IPS DF 6.9 (cell line): ENCODE measurements at places on chromosomes 11 and 22.

- DNase-seq: no peak
Observed at GRCh38 chr11:94877443-94878200, 95.7 kb downstream of the CWC15 start.

DNA sequence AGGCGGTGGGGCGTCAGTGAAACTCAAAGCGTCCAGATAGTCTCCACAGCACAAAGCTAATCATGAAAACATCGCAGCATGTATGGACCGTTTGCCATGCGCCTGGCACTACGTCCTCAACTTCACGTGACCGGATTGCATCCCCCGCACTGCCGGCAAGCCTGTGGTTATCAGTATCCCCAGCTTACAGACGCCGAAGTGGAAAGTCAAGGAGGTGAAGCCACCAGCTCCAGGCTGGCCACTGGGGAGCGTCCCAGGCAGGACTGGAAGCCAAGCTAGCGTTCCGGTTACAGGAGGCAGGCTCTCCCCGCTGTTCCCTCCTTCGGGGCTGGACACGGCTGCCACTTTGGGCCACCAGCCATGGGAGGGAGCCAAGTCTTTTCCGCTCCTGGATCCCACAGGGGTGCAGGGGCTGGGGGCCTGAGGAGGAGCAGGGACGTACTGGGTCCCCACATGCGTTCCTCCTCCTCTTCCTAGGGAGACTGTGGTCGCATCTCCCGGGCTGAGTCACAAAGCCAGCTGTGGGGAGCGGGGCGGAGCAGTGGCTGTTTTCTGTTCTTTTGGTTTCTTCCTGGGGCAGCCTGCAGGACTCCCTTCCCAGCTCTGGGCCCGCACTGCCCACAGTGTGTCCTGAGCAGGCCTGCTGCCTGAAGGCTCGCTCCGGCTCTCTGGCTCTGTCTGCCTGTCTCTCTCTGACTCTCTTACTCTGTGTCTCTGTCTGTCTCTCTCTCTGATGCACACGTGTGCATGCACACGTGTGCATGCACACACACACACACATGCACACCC, 4.3 kb upstream of the OSBPL5 start:
- DNase-seq: no peak

- no peak for DNase-seq
Observed at GRCh38 chr22:42692239-42693054, 28.2 kb downstream of the A4GALT start.

DNA sequence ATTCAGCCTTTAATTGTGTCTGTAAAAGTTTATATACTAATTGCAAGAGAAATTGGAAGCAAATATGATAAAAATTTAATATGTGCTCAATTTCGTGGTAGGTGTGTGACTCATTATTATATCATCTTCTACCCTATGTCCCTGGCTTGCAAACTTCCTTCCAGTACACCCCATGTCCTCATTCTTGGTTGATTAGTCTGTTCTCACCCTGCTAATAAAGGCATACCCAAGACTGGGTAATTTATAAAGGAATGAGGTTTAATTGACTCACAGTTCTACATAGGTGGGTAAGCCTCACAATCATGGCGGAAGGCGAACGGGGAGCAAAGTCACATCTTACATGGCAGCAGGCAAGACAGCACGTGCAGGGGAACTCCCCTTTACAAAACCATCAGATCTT, 11.9 kb downstream of the MRGPRX3 start:
- DNase-seq: no peak

DNA sequence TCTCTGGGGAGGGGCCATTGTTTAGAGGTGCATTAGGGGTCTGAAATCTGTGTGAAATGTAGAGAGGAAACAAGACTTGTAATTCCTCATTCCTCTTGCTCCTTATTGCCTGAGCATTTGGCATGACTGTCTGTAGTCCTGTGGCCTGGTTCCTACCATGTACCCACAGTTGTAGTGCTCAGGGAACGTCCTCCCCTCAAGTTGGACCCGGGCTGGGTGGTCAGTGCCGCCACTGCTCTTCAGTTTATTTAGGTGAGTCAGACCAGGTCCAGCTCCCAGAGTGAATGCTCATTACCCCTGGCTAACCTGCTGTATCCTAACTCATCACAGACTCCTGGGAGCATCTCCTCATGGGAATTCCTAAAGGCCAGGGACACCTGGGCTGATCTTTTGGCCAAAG, 139.8 kb downstream of the GRIK4 start:
- no peak for DNase-seq

DNA sequence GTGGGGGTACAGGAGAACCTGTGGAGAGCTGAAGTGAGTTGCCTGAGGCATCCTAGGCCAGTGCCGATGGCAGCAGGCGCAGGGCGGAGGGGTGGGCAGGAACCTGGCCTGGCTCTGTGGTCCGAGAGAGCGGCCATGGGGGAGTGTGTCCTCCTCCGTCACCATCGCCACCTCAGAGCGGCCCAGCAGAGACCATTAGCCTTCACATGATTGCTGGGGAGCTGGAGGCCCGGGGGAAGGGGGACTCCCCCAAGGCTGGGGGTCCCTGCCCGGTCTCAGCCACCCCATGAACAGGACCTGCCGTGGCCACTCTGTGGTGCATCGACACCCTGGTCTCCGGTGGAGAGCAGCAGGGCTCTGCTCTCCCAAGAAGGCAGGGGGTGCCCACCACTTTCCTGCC, 4.1 kb downstream of the OMP start:
- DNase-seq: no peak

GRCh38 chr11:111272420-111272819, 25.9 kb upstream of the POU2AF3 start:
- DNase-seq: no peak

GRCh38 chr11:122863704-122864326, 18.7 kb upstream of the JHY start:
- DNase-seq: no peak

GRCh38 chr22:43777286-43777685, 34.8 kb downstream of the EFCAB6 start:
- no peak for DNase-seq

DNA sequence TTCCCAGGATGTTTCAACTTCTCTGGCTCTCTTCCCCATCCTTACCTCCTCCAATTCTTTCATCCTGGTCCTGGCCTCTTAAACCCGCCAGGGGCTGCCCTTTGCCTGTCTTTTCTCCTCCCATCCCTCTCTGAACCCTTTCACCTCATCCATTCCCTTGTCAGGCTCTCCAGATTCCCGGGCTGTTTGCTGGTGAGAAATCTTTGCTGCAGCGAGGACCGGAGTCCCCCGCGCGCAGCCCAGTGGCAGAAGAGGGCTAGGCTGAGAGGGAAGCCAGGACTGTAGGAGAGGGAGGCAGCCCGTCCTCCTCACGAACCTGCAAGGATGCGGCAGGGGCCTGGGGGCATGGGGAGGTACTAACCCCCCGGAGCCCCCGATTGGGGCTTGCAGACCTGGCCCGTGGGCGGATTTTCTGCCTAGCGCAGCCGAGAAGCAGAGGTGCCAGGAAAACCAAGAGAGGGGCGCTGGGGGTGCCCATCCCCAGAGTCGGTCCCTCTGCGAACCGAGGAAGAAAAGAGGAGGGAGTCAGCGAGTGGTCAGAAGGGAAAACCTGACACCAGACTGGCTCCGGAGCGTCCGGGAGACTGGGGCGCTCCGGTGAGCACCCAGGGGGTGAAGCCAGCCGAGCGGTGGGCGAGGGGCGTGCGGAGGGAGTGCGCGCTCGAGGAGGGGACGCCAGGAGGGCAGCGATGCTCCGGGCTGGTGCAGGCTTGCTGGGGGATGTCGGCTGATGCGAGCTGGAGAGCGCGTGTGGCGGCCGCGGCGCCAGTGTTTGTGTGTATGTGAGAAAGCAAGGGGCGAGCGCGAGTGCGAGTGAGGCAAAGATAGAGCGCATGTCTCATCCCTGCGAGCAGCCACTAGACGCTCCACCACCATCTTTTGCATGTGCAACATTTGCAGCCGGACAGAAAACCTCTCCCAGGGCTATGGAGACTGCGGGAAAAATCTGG, at the start of gene GRIA4:
TSS of gene GRIA4 (plus strand) at position 242 of the 950 bp plus-strand sequence. CDS start 925 bp downstream, outside the sequence.
- no peak for DNase-seq

DNA sequence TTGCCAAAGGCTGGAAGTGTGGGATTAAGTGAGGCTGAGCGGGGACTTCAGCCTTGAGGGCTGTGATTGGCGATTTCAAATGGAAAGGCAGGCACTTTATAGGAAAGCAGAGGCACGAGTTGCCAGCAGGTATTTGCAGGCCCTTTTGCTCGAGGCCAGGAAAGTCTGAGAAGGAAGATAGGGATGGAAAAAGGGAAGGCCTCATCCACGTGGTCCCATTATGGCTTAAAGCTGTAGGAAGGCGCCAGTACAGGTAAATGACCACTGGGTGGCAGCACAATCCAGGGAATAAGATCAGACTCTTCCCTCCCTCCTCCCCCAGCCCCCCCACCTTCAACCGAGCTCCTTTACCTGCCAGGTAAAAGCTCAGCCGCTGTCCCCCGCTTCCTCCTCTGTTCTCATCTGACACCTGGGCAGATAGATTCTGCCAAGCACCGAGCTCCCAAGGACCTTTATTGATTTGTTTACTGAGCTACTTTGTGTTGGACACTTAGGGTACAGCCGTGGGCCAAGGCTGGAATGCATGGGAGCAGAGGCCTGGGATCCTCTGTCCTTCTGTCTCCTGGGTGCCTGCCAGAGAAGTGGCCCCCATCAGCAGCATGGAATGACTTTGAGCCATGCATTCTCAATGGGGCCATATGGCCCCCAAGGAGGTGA, 7.5 kb downstream of the P2RX3 start:
- DNase-seq: no peak

GRCh38 chr11:120079750-120080610, 57.9 kb downstream of the TRIM29 start:
- DNase-seq: no peak

DNA sequence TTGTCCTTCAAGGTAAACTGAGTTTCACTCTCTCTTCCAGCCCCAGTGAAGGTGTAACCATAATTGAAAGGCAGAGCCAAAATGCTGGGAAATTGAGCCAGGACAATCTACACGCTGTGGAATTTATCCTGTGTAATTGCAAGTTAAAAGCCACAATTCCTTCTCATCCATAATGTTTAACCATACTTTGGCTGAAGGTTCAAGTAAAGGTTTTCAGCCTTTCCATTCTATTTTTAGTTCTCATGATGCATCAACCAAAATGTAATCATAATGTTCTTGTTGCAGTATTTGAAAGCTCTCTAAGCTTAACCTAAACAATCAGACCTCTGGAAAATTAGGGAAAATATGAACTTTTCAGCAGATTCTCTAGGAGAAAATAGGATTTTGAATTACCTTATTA, 14.0 kb upstream of the ARHGAP42 start:
- no peak for DNase-seq

DNA sequence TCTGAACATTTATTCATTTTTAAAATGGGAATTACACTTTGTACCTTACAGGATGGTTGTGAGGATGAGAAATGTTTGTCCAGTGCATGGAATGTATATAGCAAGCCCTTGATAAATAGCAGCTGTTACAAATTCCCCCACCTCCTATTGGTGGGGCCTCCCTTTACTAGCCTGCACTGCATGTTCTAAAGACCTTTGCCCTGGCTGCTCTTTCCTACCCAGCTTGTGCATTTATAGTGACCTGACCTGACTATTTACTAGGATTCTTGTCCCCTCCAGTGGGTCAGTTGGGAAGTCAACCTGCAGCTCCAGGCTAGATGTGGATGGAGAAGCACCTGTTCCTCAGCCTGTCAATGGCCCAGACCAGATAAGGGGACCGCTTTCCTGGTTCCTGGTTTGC, 180.3 kb downstream of the HIPK3 start:
- no peak for DNase-seq

- no peak for DNase-seq
Observed at GRCh38 chr22:49394116-49394785, 433.4 kb downstream of the BRD1 start.

- no peak for DNase-seq
Observed at GRCh38 chr11:65918211-65919140, at the start of gene C11orf68. Gene C11orf68, minus strand, starts transcription at chr11:65919062. Its CDS starts 31 bp downstream, at chr11:65919031.

- DNase-seq: no peak
Observed at GRCh38 chr11:32273931-32274330, 161.4 kb downstream of the WT1 start.

DNA sequence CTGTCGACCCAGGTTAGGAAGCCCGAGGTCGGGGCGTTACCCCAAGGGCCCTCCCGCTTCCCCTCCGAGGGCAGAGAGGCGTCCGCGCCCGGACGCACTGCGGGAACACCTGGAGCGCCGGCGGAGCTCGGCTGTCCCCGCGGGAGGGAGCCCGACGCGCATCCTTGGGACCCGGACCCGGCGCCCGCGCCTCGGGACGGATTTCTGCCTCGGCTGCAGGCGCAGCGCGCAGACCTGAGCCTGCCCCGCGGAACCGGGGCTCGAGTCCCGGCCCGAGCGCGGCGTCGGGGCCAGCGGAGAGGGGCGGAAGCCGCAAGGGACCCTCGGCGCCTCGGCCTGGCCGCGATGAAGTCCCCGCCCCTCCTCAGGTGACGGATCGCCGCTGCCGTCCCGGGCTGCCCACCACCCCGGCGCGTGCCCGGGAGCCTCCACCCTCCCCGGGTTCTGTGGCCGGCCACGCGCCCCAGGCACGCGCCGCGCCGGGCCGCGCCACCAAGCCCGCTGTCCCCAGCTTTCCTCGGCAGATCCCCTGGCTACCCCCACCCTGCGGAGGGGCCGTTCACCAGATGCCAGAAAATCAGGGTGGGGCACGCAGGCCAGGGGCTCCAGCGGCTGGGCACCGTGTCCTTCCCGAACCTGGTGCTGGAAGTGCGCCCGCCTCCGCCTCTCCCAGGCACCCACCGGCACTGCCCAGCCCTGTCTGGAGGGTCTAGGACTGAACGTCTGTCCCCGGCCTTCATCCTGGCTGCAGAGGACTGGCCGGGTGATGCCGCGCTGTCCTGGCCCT, 410 bp downstream of the GLB1L3 start:
- no peak for DNase-seq

DNA sequence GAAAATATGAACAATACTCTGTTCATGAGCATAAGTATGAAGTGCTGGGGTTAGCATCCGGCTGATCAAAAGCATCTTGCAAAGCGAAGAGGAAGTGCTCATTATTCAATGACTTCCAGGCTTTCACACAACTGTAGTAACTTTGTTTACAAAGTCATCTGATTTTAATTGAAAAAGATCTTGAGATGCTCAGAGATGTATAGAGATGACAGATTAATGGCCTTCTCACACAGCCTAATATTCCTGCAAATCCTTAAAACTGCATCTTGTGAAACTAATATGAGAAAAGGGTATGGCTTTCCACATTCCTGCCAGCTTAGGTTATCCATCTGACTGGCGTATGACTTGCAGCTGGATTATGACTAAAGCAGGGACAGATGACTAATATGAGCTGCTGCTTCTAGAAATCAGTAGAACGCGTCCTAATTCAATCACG, 125.4 kb downstream of the CASP12 start:
- no peak for DNase-seq

GRCh38 chr11:61911701-61912529, 5.5 kb downstream of the RAB3IL1 start:
- no peak for DNase-seq
